Motor neuron (in vitro differentiated cells): ENCODE measurements at places on chromosomes 4 and X. TPM values are rescaled to one million over a fixed set of nuclear protein-coding genes. Genes with fewer than 3 reads are reported as not detected.

DNA sequence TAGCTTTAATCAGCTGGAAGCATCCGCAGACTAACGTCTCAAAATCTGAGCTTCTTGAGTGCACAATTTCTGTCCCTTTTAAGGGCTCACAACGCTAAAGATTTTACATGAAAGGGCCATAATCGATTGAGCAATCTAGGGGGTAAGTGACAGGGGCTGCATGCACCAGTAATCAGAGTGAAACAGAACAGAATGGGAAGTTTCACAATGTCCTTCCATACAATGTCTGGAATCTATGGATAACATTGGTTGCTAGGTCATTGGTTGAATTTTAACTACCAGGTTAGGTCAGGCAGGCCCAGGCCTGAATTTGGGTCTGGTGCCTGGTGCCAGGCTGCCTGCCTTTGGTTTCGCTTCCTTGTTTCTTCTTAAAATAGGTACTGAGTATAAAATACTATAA, 42.0 kb upstream of the MTMR8 start:
- ATAC-seq, result no peak

Gene SLC9A7
- 4.9 and 5.8 TPM in 2 replicates for total RNA-seq

DNA sequence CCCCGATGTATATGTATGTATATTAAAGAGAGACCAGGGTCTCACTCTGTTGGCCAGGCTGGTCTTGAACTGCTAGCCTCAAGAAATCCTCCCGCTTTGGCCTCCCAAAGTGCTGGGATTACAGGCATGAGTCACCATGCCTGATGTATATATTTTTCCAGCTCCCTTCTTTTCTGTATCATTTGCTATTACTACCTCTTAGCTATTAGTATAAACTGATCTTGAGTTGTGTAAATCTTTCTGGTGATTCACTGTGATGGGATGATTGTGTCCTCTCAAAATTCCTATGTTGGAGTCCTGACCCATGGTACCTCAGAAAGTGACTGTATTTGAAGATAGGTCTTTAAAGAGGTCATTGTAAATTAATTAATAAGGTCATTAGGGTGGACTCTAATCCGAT, 53.1 kb downstream of the HPRT1 start:
- no peak for ATAC-seq

- ATAC-seq, result no peak
Observed at GRCh38 chrX:1351981-1352714, 15.6 kb downstream of the IL3RA start.

GRCh38 chr4:42816189-42816879, 76.2 kb upstream of the GRXCR1 start:
- no peak for ATAC-seq

DNA sequence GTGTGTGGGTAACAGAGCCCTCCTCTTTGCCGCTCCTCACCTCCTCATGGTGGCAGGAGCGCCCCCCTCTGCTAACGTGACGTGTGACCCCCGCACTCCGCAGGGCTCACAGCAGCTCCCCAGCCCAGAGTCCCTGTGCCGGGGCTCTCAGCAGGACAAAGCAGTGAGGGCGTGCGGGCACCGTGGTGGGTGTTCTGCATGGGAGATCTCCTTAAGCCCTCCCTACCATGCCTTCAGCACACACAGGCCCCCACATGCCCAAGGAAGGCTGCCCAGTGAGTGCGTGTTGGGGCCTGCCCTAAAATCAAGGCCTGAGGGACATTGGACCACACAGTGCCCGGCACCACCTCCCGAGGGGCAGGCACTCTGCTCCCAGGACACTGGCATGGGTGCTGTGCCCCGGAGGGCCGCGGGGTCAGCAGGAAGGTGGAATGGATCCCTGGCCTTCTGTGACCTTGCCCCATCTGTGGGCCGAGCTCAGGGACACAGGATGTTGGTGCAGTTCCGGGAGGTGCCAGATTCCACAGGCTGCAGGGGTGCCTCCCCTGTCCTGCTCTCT, 10.1 kb downstream of the PSAPL1 start:
- ATAC-seq, result no peak

Gene SLC10A4
- total RNA-seq, result 2.3 and 2.9 TPM in 2 replicates

DNA sequence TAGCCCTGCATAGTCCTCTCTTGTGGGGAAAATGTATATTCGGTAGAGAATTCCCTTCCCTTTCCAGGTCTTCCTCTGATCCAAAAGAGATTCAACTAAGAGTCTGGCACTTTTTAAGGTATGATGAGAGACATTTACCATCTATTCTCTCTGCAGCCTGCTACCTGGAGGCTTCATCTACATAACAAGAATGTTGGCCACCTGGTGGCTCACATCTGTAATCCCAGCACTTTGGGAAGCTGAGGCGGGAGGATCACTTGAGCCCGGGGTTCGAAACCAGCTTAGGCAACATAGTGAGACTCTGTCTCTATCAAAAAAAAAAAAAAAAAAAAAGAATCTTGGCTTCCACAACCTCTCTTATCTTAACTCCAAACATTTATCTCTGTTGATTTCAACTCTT, 40.4 kb upstream of the NOCT start:
- ATAC-seq, result no peak

Gene ARHGAP6
- 0.95 and 1.4 TPM in 2 replicates for total RNA-seq

GRCh38 chrX:42384956-42385355, 393.0 kb downstream of the PPP1R2C start:
- ATAC-seq, result no peak

GRCh38 chr4:73864365-73864764, 4.8 kb upstream of the CXCL1 start:
- peak; percentile 15 for ATAC-seq

GRCh38 chr4:93751411-93751810, 77.1 kb upstream of the ATOH1 start:
- ATAC-seq, result peak; percentile 47

DNA sequence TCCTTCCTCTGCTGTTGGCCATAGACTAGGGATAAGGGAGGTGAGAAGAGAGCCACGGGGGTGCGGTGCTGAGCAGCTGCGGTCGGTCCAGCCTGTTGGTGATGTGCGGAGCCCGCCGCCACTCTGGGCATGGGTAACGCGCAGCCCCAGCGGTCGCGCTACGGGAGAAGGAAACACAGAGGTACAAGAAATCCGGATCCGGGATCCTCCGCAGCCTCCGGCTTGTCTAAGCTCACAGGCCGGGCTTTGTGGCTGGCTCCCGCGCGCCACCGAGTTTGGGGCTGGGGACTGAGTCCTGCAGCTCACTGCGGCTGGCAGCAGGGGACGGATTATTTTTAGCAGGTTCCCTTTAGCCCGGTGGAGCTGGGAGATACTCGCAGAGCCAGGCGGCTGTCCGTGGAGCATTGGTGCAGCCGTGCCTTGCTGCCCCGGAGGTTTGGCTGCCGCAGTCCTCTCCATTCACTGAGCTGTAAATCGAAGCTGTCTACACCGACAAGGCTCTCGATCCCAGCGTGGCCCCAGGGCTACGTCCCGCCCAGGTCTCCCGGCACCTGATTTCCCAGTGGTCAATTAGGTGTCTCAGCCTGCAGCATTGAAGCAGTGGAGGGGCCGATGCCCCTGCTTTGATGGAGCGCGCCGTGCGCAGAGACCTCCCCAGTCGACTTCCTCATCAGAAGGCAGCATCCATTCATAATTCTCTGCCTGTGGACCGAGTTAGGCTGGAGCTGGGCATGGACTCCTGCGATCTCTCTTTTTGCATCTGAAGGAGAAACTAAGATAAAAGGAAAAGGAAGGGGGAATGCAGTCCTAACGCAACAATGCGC, 81.9 kb upstream of the SCML1 start:
- ATAC-seq, result peak; percentile 81

GRCh38 chrX:101550362-101550750, at the start of gene ARMCX1:
Gene ARMCX1 (plus strand): TSS chrX:101550547. CDS start chrX:101552931, 2,384 bp downstream.
- ATAC-seq, result peak; percentile 83

- no peak for ATAC-seq
Observed at GRCh38 chr4:62402088-62402806, 1202.1 kb downstream of the ADGRL3 start.

Gene NCBP2L
- total RNA-seq, result not detected in 2 replicates

Gene F8A2
- total RNA-seq, result not detected in 2 replicates

Gene COMMD8
- total RNA-seq, result 11.7 and 14.1 TPM in 2 replicates

- ATAC-seq, result peak; percentile 47
Observed at GRCh38 chr4:83851261-83852084, 315.6 kb downstream of the GPAT3 start.

DNA sequence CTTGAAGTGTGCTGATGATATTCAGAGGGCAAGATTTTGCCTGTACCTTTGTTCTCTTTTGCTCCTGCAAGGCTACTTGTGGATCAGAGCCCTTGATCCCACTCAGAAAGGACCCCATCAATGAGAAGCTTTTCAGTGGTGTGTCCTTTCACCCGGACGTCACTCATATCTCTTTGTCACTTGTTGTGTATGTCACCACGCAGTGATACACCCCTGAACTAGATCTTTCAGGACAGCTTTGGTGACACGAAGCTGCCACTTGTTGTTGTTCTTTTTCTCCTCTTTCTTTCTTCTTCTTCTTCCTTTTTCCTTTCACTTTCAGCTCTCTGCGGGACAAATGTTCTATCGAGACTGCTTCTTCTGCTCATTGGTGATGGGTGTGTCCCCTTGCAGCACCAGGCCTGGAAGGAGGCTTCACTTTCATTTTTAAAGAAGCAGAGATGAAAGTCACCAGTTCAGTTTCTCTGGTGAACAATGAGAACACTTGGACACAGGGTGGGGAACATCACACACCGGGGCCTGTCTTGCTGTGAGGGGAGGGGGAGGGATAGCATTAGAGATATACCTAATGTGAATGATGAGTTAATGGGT, 83.6 kb downstream of the NBDY start:
- peak; percentile 59 for ATAC-seq

GRCh38 chrX:45035071-45035470, 162.1 kb downstream of the KDM6A start:
- no peak for ATAC-seq

- ATAC-seq, result no peak
Observed at GRCh38 chr4:11436673-11437072, 8.0 kb upstream of the HS3ST1 start.

DNA sequence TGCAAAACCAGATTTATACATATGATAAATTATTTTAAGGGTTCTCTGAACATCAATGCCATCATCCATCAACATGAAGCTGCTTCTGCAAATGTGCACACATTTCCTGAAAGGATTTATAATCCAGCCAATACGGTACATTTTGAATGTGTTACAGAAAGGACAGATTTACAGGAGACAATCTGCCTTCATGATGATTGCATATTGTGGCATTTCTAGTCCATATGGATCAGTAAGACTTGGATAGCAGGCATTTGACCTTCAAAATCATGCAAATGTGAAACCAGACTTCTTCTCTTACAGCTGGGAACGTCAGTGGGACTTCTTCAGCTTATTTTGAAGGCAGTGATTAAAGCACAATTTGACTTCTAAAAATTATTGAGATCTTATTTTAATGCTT, 217.3 kb upstream of the GK2 start:
- no peak for ATAC-seq

GRCh38 chr4:81960961-81961360, 412.8 kb downstream of the HNRNPD start:
- ATAC-seq, result no peak

- ATAC-seq, result peak; percentile 60
Observed at GRCh38 chrX:103919270-103919637, 43.2 kb upstream of the TMSB15B start.

Gene SYNPO2
- 21.4 and 25.3 TPM in 2 replicates for total RNA-seq

GRCh38 chr4:153466949-153467896, 1.1 kb downstream of the TMEM131L start:
- ATAC-seq, result peak; percentile 1

Gene DIPK2B
- 0.05 and 0.15 TPM in 2 replicates for total RNA-seq

GRCh38 chr4:26052663-26053541, 138.9 kb downstream of the SMIM20 start:
- ATAC-seq, result no peak

- no peak for ATAC-seq
Observed at GRCh38 chr4:3869661-3870566, 103.7 kb downstream of the ADRA2C start.

- no peak for ATAC-seq
Observed at GRCh38 chr4:77169481-77169880, 12.5 kb downstream of the CCNG2 start.

DNA sequence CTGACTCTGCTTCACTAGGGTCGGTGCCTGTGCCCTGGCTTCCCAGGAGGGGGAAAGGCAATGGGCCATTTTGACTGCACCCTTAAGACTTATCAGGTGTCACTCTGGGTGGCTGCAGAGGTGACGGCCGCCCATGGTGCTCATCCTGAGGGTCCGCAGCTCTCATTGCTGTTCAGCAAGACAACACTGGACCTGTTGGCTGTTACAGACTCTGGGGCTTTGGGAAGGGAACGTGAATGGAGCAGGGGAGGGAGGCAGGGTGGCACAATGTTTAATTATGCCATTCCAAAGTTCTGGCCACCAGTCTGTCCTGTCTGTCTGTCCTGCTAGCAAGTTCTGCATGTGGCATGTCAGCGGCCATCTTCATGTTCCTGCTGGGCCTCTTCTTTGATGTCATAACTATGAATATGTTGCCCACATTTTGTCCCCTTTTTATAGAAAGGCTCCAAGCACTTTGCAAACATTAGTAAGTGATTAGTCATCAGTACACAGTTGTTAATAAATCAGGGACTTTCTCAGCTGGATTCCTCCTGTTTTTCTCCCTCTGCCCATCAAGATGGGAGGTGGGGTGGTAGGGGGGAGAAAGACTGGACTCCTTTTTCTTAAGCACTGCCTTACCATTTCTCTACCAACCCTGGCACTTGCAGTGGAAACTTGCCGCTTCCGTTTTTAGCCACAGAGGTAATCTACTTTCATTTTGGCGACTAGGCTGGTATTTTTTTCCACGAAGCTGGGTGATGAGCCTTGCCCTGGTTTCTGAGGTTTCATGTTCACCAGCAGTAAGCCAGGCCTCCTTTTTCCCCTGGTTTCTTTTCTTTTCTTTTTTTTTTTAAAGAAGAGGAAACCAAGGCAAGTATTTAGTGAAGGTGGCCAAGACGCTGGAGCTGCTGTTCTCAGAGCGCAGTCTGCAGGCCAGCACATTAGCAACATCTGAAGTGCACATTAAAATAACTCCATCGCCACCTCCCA, 88.6 kb upstream of the TRIM2 start:
- peak; percentile 64 for ATAC-seq

Gene ZCCHC4
- total RNA-seq, result 7.2 and 8.3 TPM in 2 replicates

DNA sequence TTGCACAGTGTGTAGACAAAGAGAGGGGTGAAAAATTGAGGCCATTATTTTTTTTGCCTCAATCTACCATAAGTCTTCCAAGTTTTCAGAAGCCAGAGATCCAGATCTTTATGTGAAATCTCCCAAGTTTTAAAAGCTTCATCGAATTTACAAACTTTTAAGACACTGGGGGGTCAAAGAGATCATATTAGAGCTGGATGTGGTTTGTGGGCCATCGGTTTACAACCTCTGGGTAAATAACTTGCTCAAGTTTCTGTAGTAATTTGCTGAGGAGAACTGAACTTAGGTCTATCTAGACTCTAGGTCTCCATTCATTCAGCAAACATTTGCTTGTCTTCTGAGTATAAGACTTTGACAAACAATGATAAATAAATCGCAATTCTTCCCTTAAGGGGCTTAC, 54.0 kb upstream of the CHRNA9 start:
- no peak for ATAC-seq
